ENCODE measurements at places on chromosomes 2 and 18. TPM values are rescaled to one million over a fixed set of nuclear protein-coding genes. Genes with fewer than 3 reads are reported as not detected.

The FAM117B gene
- total RNA-seq: 2.4 TPM

The TMEM200C gene
- not detected for total RNA-seq

The TTC31 gene
- total RNA-seq: 16.5 TPM

The NEU2 gene
- total RNA-seq: not detected

GRCh38 chr2:36702781-36703180 lies 6.3 kb downstream of the VIT start:
- DNase-seq: no peak

- no peak for DNase-seq
Observed at GRCh38 chr2:204328373-204328772, 216.9 kb upstream of the PARD3B start.

GRCh38 chr18:63189817-63190216 lies 129.8 kb downstream of the BCL2 start:
- DNase-seq: no peak

DNA sequence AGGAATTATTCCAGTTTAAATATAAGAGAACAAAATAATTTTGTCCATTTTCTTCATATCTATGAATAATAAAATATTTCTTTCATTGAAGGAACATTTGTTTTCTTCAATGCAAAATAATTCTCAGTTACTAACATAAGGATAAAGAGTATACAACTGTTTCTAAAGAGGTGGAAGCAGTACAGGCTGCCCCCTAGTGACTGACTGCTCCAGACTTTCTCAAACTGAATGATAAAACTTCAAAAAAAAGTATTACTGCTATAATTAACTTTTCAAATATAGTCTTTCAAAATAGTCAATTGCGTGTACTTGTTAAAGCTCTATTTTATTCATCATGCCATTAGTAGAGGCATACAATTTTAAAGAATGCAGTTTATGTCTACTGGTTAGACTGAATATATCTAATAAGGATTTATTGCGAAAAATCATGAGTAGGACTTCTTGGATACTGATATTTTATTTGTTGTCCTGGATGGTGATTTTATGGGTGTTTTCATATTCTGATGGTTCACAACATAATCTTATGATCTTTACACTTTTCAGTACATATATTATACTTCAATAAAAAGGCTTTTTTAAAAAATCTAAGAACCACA lies 100.1 kb downstream of the WDPCP start:
- peak; percentile 44 for DNase-seq

The AGXT gene
- 0.07 TPM for total RNA-seq

Data from A172 (cell line).